Glomerular endothelial cell (primary cell): ENCODE measurements at places on chromosomes 2 and 18. TPM values are rescaled to one million over a fixed set of nuclear protein-coding genes. Genes with fewer than 3 reads are reported as not detected.

FBLN7 gene
- total RNA-seq = 2.2 and 5.8 TPM in 2 replicates

EPHA4 gene
- 6.5 and 22.2 TPM in 2 replicates for total RNA-seq

REL gene
- total RNA-seq = 10.7 and 17.3 TPM in 2 replicates

TTR gene
- total RNA-seq = not detected in 2 replicates

MIB1 gene
- total RNA-seq = 23.5 and 26.9 TPM in 2 replicates

DNA sequence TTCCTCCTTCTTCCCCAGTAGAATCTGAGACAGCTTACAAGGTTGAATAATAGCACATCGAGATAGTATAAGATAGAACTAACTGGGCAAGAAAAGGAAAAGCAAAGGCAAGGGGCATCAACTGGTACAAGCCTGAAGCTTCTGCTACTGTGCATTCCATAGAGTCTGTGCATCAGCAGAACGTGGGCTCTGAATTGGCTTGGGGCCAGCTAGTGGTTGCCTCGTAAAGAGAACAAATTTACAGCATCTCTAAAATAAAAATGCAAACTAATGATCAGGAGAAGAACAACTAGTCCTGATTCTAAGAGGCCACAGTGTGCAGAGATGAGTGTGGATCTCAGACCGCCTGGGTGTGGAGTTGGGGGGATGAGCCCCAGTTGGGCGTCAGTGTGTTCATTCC is 36.6 kb downstream of the UPP2 start:
- no peak for DNase-seq

GRCh38 chr2:67571785-67572718 is 174.9 kb downstream of the ETAA1 start:
- no peak for DNase-seq

GRCh38 chr2:154455866-154456265 is 242.6 kb upstream of the KCNJ3 start:
- DNase-seq = no peak

- DNase-seq = no peak
Observed at GRCh38 chr2:97936881-97937280, 58.9 kb downstream of the TMEM131 start.

GRCh38 chr2:197304556-197305011 is 6.0 kb downstream of the ANKRD44 start:
- no peak for DNase-seq

DNA sequence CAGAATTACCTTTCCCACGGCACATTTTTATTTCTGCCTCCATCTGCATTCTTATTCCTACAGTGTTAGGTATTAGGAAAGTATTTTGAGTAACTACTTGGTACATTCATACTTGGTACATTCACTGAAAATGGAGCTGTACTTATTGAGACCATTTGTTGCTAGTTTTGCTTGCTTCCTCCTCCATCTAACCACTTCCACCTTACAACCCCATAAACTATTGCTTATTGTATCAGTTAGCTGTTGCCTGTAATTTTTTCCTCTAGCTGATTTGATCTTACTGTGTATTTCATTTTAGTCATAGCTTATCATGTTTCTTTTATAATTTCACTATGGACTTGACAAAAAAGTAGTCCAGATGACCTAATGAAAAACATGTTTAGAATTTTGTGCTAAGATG is 50.7 kb downstream of the AFTPH start:
- DNase-seq = no peak

- DNase-seq = no peak
Observed at GRCh38 chr18:8673256-8674209, 31.8 kb upstream of the MTCL1 start.

DNA sequence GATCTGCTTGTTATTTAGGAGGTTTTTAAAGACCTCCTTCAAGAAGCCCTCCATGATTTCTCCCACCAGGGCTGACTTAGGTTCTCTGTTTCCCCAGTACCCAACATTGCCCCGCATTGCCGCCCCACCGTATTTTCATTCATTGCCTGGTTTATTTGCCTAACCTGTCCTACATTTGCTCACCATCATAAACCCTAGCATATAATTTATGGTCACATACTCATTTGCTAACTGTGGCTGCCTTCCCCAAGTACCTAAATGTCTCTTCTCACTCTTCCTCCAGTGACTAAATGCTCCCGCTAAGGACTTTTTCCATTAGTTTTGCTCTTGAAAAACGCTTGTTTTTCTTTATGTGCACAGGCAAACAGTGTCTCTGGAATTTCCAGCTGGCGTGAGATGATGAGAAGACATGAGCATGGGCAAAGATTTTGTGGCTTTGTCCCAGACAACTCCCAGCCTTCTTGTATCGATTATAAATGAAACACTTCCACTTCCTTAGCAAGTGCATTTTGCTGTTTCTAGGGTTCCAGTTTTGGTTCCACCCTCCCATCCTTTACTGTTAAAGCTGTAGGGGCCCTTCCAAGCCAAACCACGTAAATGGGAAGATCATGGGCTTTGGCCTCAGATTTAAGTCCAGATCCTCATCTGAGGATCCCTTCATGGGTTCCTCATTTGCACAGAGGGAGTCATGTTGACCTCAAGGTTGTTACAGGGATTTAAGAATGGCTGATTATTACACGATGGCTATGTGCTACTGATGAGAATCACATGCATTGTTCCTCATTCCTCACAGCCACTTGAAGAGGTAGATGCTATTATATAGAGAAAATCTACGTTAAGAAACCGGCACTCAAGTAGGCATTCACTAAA is 21.0 kb upstream of the ARMC9 start:
- DNase-seq = no peak

DNA sequence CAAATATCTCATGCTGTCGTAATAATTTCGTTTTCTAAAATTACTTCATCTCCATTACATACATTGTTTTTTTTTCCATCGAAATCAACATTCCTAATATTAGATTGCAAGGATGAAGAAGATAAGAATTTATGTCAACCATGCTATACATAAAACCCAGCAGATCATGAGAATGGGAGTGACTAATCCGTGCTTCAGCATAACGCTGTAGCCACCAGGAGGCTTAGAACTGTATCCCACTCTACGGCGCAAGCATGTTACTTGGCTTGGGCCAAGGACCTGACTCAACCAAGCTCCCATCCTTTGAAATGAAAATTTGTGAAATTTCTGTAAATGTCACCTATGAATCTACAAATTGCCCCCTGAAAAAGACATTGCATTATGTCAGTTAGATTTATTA is 392.5 kb downstream of the FIGN start:
- DNase-seq = no peak

- no peak for DNase-seq
Observed at GRCh38 chr2:192741889-192742288, 547.2 kb upstream of the TMEFF2 start.
